ENCODE measurements at places on chromosomes 5 and 9. TPM values are rescaled to one million over a fixed set of nuclear protein-coding genes. Genes with fewer than 3 reads are reported as not detected.
A peak's percentile ranks its signal among the peaks of the same experiment; 100 is the strongest.

FOXD4 gene
- total RNA-seq = 0.52 TPM

SLCO6A1 gene
- total RNA-seq = not detected

FBP2 gene
- not detected for total RNA-seq

RNF180 gene
- total RNA-seq = 3.1 TPM

TMEFF1 gene
- total RNA-seq = 2.4 TPM

PRDM9 gene
- total RNA-seq = not detected

CCL21 gene
- total RNA-seq = not detected

PTPRD gene
- total RNA-seq = not detected

SET gene
- total RNA-seq = 528 TPM

DNA sequence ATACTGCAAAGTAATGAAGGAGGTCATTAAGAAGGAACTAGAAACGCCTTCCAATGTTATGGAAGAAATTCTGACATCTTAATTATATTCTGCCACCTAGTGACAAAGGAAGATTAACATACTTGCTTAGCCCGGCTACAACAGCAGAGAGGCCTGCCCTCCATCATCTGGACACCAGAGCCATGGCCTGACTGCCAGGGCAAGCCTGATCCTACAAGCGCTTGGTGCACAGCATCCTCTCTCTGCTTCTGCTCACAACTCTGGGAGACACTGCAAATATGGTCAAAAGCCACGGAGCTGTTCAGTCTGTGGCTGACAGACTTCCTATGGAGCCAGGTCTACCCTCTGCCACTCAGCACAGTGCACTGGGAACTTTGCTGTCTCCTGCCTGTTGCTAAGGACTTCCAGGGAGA lies 87.3 kb upstream of the SLC44A1 start:
- DNase-seq = peak; percentile 72

DNA sequence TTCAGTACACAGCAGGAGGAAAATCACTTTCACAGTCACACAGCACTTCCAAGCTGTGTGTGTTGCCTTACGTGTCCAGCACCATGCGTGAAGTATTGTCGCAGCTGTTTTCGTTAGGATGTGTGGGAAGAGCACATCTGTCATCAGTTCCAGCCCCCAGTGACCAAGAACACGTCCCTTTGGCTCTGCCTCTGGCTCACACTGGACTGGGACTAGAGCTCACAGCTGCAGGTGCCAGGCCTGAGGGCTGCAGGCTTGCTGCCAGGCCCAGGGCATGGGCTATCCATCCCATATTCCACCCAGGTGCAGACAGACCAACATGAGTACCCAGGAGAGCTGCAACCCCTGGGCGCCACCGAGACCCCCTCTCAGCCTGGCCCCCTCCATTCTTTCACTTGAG lies 60.5 kb upstream of the ANKRD33B start:
- no peak for DNase-seq

- no peak for DNase-seq
These were observed 1918.8 kb downstream of the EFNA5 start for GRCh38 chr5:105751908-105752307.

DNA sequence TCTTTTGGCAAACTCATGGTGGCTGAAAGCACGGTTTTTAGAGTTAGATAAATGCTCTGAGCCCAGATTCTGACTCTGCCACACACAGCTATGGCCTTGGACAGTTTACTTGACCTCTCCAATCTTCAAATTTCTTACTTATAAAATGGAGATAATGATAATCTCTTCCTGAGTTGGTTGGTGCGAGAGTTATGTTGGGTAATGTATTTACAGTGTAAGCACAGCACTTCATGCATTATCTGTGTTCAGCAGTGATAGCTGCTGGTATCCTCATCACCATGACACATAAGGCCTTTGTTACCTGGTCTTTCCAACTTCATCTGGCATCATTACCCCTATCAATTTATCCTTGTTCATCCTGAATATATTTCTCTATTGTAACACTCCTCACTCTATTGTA lies 178.8 kb upstream of the ELL2 start:
- DNase-seq = no peak

DNA sequence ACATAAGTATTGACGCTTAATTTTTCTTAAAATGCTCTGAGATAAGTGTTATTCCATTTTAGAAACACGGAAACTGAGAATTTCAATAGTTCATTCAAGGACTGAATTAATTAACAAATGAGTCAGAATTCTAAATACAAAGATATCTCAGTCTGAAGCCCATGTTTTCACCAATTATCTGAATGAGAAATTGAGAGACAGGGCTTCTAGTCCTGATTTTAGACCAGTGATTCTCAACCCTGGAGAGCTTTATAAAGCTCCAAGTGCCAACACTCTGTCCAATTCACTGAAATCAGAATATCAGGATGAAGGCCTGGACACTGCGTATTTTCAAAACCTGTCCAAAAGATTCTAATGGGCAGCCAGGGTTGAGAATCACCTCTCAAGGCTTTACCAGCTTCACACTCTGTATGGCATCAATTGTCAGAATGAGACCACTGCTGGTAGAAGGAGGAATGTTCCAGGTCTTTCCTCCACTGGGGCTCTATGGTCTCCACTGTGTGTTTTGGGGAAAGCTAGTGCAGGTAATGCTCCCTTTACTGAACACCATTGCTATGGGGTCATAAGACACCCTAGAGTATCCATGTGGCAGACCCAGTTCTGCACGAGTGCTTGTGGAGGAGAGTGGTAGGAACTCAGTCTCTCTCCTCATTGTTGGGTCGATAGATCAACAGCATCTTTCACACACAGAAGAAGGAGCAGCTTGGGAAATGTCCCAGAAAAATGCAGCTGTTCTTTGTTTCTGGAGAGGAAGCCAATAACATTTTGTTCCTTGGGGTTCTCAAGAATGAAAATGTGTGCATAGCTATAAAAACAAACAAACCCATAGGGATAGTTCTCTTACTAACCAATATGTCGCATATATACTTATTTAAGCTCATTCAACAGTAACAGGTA lies 99.7 kb upstream of the OSMR start:
- peak; percentile 83 for DNase-seq

DNA sequence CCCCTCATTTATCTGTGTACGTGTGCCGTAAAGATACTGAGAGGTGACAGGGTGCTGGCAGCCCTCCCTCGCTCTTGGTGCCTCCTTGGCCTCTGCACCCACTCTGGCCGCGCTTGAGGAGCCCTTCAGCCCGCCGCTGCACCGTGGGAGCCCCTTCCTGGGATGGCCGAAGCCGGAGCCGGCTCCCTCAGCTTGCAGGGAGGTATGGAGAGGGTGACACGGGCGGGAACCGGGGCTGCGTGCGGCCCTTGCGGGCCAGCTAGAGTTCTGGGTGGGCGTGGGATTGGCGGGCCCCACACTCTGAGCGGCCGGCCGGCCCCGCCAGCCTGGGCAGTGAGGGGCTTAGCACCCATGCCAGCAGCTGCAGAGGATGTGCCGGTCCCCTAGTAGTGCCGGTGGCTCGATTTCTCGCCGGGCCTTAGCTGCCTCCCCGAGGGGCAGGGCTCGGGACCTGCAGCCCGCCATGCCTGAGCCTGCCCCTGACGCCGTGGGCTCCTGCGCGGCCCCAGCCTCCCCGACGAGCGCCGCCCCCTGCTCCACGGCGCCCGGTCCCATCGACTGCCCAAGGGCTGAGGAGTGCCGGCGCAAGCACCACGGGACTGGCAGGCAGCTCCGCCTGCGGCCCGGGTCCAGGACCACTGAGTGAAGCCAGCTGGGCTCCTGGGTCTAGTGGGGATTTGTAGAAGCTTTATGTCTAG lies 21.6 kb downstream of the NKX2-5 start:
- no peak for DNase-seq

DNA sequence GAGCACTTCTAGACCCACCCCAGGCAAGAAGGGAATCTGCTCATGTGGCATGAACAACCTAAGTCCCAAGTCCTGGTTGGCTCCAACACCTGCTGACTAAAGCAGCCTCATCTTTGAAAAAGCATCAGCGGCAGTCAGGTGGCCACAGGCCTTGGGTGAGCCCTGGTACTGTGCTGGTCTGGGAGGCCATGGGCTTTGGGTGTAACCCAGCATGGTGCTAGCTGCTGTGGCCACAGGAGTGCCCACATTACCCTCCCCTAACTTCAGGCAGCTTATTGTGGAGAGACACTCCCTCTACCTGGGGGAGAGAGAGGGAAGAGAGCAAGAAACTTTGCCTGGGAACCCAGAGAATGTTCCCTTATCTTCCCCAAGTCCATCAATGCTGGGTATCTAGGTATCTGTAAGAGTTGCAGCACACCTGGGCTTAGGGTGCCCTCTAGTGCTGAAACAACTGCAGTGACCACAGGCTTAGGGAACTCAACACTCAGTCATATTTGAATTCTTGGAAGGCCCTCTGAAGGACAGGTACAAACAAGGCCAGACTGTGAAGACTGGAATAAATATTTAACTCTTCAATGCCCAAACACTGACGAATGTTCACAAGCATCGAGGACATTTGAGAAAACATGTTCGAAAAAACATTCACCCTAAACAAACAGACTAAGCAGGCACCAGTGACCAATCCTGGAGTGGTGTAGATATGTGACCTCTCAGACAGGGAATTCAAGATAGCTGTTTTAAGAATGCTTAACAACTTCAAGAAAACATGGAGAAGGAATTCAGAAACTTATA lies 69.9 kb upstream of the OR2K2 start:
- DNase-seq = no peak

- no peak for DNase-seq
These were observed 455.3 kb upstream of the SGCD start for GRCh38 chr5:155871623-155872022.

DNA sequence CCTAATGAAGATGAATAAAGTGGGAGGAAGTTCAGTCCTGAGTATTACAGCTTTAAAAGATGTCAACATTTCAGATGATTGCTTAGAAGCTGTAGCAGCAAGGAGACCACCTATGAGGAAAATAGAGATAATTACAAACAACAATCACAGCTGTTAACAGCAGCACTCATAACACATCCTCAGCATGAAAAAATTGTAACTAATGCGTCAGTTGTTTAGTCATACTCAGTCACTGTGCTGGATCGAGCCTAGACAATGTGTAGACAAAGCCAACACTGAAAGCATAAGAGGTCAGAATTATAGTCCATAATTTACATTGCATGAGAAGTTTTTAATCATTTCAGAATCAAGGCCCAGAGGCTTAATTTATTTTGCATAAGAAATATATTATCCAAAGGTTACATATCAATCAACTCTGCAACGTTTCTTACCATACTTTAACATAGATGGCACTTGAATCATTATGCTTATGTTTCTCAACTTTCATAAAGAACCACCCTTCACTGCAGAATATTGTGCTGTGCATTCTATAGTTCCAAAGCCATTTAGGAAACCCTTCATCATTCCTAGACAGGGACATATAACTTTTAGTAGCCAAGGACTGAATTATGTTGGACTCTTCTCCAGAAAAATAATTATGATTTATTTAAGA lies 60.2 kb upstream of the HAPLN1 start:
- DNase-seq = no peak

GRCh38 chr5:112691758-112692157 lies 45.9 kb upstream of the APC start:
- DNase-seq = peak; percentile 35

DNA sequence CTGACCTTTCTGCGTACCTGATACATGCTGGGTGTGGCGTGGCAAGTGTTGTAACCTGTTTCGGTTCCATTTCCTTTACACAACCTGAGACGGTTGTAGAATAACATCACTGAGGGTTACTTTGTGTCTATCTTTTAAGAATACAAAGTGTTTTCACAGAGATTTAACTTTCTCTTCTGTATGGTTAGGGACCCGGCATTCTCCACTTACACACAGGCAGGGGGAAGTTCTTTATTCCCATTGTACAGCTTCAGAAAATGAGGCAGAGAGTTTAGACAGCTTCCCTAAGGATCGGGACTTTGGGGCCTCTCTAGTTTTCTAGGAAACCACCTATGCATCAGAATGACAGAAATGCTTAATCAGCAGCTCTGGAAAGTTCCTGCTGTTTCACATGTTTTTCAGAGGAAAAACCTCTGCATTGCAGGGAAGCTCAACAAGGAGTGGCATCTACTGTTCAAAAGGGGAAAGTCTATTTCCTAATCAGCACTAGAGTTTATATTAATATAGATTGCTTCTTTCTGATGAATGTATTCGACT lies 41.3 kb downstream of the CAST start:
- DNase-seq = peak; percentile 19

- DNase-seq = peak; percentile 0
These were observed 479.4 kb downstream of the TLR4 start for GRCh38 chr9:118183576-118183975.

- peak; percentile 28 for DNase-seq
These were observed 47.8 kb downstream of the PDE4D start for GRCh38 chr5:59845730-59846129.

GRCh38 chr5:172768573-172769341 lies 2.2 kb downstream of the DUSP1 start:
- DNase-seq = peak; percentile 75

DNA sequence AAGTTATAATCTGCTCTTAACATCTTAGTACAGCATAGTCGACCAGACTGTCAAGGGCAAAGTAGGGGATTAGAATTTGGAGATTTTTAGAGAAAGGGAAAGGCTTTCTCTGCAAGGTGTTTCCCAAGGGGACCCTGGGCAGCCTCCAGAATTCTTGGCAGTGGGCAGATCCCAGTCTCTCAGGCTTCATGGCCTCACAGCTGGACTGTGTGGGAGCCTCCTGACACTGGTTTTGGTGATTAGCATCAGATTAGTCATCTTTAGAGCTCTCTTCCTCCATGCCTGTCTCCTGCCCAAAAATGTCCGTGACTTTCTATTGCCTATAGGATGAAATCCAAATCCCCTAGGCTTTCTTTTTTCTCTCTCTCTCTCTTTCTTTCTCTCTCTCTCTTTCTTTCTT lies 370.7 kb downstream of the ZSWIM6 start:
- DNase-seq = peak; percentile 4

- DNase-seq = no peak
These were observed 49.0 kb downstream of the STOM start for GRCh38 chr9:121321016-121321503.

DNA sequence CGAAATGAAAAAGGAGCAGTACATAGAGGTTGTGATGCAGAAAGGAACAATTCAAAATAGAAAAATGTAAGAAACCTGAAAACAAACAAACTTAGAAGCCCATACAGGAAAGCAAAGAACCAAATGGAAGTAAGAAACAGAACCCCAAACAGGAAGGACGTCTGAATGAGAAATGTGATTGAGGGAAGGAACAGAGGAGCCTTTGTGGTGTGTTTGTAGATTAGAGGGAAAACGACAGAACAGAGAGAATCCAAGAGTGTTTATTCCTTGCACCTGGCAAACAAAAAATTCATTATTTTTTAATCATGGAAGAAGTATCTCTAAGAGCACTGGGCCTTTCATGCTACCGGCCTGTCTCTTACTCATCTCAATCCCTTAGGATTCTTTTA lies 67.8 kb upstream of the ZSWIM6 start:
- DNase-seq = no peak

DNA sequence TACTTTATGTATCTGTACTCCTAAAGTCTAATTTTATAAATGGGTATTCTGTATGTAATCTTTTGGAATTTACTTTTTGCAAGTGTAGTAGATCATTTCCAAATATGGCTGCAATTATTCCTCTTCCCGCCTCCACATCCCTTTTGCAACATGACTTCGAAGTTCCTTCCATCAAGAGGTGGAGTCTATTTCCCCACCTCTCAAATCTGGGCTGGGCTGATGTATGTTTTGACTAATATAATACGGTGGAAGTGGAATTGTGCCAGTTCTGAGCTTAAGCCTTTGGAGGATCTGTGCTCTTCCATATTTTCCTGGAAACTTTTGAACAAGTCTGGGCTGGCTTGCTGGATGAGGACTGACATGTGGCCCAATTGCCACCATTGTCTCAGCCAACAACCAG lies 155.9 kb downstream of the FGF18 start:
- no peak for DNase-seq

Measured in LHCN-M2 (cell line).